ENCODE measurements at places on chromosomes 5 and 9. TPM values are rescaled to one million over a fixed set of nuclear protein-coding genes. Genes with fewer than 3 reads are reported as not detected.

The SHISAL2B gene
- not detected for total RNA-seq

The TOR2A gene
- 1.1 TPM for total RNA-seq

The GRIA1 gene
- 1.4 TPM for total RNA-seq

The PCDHGB3 gene
- total RNA-seq, result 5.9 TPM

The SLC34A1 gene
- total RNA-seq, result not detected

The PAEP gene
- total RNA-seq, result not detected

The GCNT4 gene
- total RNA-seq, result 1.8 TPM

The TRAF1 gene
- total RNA-seq, result 3.9 TPM

The DMRTA1 gene
- under 0.01 TPM for total RNA-seq

The UGT3A2 gene
- total RNA-seq, result not detected

The C9orf50 gene
- total RNA-seq, result not detected

The BARHL1 gene
- not detected for total RNA-seq

The GABRA1 gene
- total RNA-seq, result not detected

The SLC25A48 gene
- total RNA-seq, result not detected

The SHOC1 gene
- total RNA-seq, result not detected

The MORN5 gene
- total RNA-seq, result not detected

The PCDHGA9 gene
- 3.9 TPM for total RNA-seq

The PROB1 gene
- total RNA-seq, result under 0.01 TPM

The EXD3 gene
- total RNA-seq, result 1.1 TPM

The EGFLAM gene
- total RNA-seq, result 1.1 TPM

The RANBP17 gene
- 29.7 TPM for total RNA-seq

The CDC14B gene
- 24.7 TPM for total RNA-seq

The SLC34A3 gene
- not detected for total RNA-seq

The TRIO gene
- 487 TPM for total RNA-seq

The SLC30A5 gene
- 63.3 TPM for total RNA-seq

The INPP5E gene
- total RNA-seq, result 1.6 TPM

The GTF2H2 gene
- 18.1 TPM for total RNA-seq

The CARTPT gene
- not detected for total RNA-seq

The GOLGA1 gene
- total RNA-seq, result 11.9 TPM

The HCN1 gene
- not detected for total RNA-seq

The PCDHAC2 gene
- not detected for total RNA-seq

The SIMC1 gene
- 6.9 TPM for total RNA-seq
